ENCODE measurements at places on chromosomes 7 and 10.

DNA sequence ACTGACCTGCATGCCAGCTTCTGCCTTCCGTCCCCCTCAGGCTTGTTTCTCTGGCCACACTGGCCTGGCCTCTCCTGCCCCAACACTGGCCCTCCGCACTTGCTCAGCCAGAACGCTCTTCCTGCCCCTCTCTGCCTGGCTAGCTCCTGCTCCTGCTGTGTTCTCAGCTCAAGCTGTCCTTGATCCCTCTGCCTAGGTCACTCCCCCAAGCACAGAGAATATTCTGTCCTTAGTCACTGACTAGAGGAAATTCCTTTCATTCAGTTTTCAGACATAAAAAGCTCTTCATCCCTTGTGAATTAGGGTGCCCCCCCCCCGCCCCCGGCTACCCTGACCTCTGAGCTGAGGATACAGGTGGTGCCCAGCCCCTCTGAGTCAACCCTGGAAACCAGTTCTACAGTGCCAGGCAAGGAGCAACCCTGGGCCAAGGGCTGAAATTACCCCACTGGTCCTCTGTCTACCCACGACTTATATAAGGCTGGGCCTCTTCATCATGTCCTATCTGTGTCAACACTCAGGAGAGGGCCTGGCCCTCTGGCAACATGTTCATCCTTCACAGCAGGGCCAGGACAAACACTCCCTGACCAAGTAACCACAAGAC lies 6.6 kb upstream of the SGPL1 start:
- no peaks in the 10 kb centered on the region for H3K36me3 ChIP-seq
- no peak overlapping the region for H3K27ac ChIP-seq
- DNase-seq = no peak
- H3K4me1 ChIP-seq = no peaks in the 10 kb centered on the region
- no peaks in the 10 kb centered on the region for H3K27me3 ChIP-seq

DNA sequence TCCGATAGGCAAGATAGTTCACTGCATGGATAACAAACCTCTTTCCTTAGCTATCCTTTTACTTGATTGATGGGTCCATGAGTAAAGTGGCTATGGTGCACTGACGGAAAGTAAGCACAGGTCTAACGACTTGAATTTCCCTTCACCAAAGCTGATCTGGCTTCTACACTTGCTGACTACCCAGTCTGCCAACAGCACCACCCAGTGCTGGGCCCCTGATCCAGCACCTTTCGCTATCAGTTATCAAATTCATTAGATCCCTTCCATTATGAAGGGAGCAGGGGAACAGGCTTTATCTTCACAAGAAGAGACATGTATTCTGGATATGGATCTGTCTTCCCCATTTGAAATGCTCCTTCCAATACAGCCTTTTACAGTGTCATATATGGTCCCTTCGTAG lies 855.9 kb downstream of the GRID1 start:
- DNase-seq = no peak
- no peaks in the 10 kb centered on the region for H3K4me1 ChIP-seq
- H3K27ac ChIP-seq = no peak overlapping the region
- no peaks in the 10 kb centered on the region for H3K36me3 ChIP-seq
- H3K27me3 ChIP-seq = no peaks in the 10 kb centered on the region

- no peaks in the 10 kb centered on the region for H3K4me1 ChIP-seq
- DNase-seq = no peak
- no peak overlapping the region for H3K27ac ChIP-seq
- H3K27me3 ChIP-seq = no peaks in the 10 kb centered on the region
- no peaks in the 10 kb centered on the region for H3K36me3 ChIP-seq
- H3K4me3 ChIP-seq = no peak overlapping the region
Measured at GRCh38 chr7:45711161-45711490, 137.0 kb downstream of the ADCY1 start.

- no peaks in the 10 kb centered on the region for H3K4me1 ChIP-seq
- H3K27ac ChIP-seq = no peak overlapping the region
Measured at GRCh38 chr7:1449501-1449900, 9.8 kb downstream of the MICALL2 start.

GRCh38 chr10:127145173-127145572 lies 51.2 kb downstream of the INSYN2A start:
- H3K4me3 ChIP-seq = no peak overlapping the region
- no peaks in the 10 kb centered on the region for H3K4me1 ChIP-seq
- H3K27ac ChIP-seq = no peak overlapping the region

- H3K4me1 ChIP-seq = peaks cover 7% of the 10 kb centered on the region
- no peak for DNase-seq
- peak overlapping the region; percentile 71 for H3K27ac ChIP-seq
- H3K36me3 ChIP-seq = no peaks in the 10 kb centered on the region
Measured at GRCh38 chr7:151868396-151869108, 8.4 kb downstream of the PRKAG2 start.
